ENCODE measurements at places on chromosomes 3 and 15.

- no peak for DNase-seq
Observed at GRCh38 chr3:123335007-123335670, 113.8 kb downstream of the ADCY5 start.

GRCh38 chr3:4492208-4493013 is 737 bp upstream of the ITPR1 start:
- DNase-seq, result no peak

GRCh38 chr3:101643861-101644613 is 32.9 kb downstream of the ZBTB11 start:
- peak; percentile 22 for DNase-seq

DNA sequence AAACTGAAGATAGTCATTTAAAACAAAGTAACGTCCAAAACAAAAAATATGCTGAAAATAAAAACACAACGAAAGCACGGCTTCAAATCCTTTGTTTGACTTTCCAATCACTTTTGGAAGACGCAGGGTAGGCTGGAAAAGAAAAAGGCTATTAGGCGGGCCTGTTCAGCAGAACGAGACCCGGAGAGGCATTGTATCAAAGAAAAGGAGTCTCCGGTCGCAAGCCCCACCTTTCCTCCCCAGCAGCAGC is 691 bp downstream of the SENP7 start:
- DNase-seq, result no peak

DNA sequence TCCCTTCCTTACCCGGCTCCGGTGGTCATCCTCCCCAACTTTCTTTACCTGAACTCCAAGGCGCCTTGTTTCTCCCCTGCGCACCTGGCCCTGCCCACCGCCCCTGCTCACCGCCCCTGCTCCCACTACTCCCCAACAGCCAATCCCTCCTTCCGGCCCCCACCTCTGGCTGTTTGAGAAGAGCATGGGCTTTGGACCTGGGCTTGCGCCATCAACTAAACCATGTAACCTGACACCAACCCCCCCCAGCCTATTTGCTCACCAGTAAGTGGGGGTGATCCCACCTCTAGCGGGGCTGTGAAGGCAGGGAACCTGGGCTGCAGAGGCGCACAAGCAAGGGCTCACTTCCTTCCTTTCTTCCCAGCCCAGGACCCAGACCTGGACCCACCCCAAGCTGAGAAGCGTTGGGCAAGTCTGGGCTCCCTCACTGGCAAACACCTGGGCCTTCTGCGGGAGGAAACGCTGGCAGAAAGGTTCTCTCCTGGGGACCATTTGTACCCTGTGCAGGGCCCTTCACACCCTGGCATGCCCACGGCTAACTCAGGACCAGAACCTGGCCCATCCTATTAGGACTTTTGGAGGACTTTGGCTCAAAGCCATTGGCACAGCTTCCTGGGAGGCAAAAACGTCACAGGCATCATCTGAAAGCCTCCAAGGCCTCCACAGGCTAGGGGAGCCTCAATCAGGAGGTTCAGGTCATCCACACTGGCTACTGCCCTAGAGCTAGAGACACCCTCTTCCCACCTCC is at the start of gene PLXNB1:
Gene PLXNB1 (minus strand): TSS at position 127 of the 748 bp plus-strand sequence. CDS start 5,475 bp downstream, outside the sequence.
- no peak for DNase-seq

- no peak for DNase-seq
Observed at GRCh38 chr15:20344601-20345400, 196.8 kb downstream of the GOLGA6L6 start.

Measured in non-pigmented ciliary epithelial cell (primary cell).